Stimulated activated memory B cell treated with anti-CD40 and anti-IgM and Interleukin-4, amounts not matched to agents 10 μg/mL and 1 μg/mL and 100 μg/mL, for 72 hours (primary cell): ENCODE measurements at places on chromosomes 12 and 14.

DNA sequence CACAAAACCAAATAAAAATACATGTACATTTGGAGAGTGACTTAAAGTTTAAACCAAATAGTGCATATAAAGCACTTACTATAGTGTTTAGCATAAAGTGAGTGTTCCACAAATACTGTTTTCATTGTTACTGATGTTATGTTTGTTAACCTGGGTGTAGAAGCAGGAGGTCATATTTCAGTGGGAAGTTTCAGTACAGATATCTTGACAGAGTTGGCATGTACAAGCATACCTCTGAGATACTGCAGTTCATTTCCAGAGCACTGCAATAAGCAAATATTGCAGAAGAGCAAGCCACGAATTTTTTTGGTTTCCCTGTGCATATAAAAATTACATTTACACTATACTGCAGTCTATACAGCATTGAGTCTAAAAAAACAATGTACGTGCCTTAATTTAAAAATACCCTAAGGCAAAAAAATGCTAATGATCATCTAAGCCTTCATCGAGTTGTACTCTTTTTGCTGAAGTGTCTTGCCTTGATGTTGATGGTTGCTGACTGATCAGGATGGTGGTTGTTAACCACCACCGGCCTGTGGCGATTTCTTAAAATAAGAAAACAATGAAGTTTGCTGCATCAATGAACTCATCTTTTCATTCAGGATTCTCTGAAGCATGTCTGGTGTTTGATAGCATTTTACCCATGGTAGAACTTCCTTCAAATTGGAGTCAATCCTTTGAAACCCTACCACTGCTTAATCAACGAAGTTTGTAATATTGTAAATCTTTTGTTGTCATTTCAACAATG, 361.1 kb upstream of the RPL10L start:
- ATAC-seq = no peak

GRCh38 chr12:9597365-9597764, 10.4 kb downstream of the KLRB1 start:
- no peak for ATAC-seq

DNA sequence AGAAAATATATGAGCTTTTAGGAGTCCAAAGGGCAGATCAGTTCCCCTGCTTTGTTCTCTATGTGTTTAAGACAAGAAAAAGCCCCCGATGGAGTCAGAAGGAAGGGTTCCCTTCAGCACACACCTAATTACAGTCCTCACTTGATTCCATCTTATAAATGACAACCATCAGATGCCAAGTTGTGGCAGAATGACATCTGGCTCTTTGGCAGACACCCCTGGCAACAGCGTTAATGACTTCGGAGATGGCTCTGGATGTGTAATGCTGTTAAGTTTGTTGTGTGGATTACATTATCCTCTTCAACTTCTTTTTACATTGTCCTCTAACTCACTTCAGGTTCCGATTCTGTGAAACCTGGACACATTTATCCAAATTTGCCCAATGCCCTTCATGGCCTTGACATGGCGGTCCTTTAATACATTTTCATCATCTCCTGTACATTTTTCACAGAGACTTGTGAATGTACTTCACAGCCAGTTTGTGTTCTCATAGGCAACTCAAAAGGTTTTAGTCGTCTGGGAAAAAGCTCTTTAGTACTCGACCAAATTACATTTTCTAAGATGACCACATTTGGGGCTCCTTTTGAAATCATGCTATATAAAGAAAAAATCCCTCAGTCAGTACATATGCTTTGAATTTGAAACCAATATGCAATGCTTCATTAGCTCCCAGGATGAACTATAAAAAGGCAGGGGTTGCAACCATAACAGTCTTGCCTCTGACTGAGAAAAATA, 667.8 kb downstream of the NOVA1 start:
- no peak for ATAC-seq

DNA sequence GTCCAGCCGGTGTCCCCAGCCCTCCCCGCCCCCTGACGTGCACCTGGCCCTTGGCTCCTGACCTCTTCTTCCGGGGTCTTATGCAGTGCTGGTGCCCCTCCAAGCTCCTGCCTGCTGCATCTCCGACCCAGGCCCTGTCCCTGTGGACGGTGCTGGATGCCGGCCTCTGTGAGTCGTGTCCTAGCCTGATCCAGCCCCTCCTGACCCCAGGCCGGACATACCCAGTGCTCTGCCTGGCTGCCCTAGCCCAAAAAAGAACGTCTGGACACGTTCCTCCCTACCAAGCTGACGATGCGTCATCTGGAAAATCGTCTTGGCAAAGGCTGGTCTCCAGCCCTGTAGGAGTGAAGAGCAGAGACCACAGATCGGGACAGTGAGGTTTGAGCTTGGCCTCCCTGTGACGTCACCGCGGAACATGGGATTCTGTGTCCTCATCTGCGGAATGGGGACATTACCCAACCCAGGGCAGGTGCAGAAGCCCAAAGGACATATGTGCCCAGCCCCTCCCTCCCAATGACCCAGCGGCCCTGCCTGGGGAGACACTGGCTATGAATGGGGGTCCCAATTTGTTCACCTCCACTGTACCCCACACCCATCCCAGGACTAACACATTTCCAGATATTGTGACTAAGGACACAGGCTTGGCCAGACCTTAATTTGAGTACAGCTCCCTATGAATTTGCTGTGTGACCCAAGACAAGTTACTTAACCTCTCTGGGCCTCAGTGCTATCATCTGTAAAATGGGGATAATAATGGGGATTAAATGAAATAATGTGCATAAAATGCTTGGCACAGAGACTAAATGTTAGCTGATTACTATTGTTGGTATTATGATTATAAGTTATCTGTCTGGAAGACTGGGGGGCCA, 51.0 kb upstream of the BCL11B start:
- no peak for ATAC-seq

- peak; percentile 47 for ATAC-seq
Observed at GRCh38 chr12:85568395-85569103, 267.7 kb downstream of the RASSF9 start.

DNA sequence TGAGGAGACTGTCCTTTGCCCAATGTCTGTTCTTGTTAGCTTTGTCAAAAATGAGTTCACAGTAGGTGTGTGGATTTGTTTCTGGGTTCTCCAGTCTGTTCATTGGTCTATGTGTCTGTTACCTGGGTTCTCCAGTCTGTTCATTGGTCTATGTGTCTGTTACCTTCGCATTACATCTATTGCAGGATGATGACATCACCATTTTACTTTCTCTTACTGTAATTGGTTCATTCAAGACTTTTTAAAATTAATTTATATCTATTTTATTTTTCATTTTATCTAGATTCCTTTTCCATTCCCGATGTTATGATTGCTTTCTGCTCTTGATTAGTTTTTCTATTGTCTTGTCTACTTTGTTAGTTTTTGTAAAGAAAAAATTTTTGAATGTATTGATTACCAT, 615.5 kb downstream of the SOX5 start:
- ATAC-seq = no peak
